ENCODE measurements at places on chromosomes 7 and 10. TPM values are rescaled to one million over a fixed set of nuclear protein-coding genes. Genes with fewer than 3 reads are reported as not detected.

DNA sequence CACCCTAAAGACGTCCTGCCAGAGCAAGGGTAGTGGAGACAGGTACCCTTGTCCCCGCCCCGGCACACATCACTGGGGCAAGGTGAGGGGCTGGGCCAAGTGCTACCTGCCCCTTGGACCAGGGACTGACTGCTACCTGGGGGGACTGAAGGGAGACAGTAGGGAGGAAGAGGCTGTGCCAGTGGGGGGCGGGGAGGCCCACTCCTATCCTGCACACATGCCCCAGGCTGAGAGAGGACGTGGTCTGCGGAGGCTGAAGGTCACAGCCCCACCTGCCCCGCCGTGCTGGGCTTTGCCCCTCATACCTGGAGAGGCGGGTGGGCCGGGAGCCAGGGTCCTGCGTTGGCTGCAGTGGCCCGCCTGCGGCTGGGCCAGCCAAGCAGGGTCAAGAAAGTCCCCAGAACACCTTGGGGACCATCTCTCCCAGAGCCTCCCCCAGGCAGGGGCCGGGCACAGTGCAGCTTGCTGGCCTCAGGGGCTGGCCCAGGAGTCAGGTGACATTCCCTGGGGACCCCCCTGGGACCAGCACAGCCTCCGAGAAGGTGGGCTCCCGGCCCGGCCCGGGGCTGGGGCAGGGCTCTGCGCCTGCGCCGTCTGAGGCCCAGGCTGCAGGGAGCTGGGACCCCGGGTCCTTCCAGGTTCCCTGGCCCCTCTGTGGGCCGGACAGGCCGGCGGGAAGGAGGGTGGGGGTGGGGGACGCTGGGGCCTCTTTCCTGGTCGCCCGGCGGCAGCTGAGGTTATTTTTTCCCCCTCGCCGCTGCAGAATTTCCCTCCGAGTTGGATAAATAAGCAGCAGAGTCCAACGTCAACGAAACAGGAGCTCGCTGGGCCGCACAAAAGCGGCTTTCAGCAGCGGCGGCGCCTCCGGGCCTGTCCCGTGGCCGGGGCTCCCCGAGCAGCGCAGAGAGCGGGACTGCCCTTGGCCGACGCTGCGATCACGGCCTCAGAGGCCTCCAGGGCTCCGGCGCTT lies 9.8 kb upstream of the FZD9 start:
- DNase-seq, result no peak

DNA sequence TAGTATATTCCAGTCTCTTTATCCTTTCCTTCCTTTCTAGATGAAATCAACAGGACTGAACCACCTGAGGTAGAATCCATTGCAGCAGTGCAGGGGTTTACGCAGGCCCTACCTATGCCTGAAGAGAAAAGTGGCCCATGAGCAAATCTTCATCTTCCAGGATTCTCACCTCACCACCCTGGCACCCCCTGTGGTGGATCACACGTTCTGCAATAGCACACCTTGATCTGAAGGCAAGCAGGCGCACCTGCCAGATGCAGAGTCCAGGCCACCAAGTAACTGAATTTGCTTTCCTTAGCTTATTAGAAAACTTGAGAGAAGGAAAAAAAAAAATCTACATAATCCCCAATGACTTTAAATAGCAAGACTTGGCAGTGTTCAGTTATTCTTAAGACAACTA lies 121.4 kb downstream of the PIP4K2A start:
- DNase-seq, result no peak

The SKIDA1 gene
- 2.6 TPM for total RNA-seq

The PDZD7 gene
- 0.09 TPM for total RNA-seq

The BEND7 gene
- total RNA-seq, result 10.1 TPM

The FRMPD2 gene
- total RNA-seq, result 0.28 TPM

All from liver (tissue), 10 donors.